ENCODE measurements at places on chromosomes 11 and 22.

- DNase-seq, result no peak
These were observed 4.2 kb upstream of the KLHL22 start for GRCh38 chr22:20499769-20500168.

DNA sequence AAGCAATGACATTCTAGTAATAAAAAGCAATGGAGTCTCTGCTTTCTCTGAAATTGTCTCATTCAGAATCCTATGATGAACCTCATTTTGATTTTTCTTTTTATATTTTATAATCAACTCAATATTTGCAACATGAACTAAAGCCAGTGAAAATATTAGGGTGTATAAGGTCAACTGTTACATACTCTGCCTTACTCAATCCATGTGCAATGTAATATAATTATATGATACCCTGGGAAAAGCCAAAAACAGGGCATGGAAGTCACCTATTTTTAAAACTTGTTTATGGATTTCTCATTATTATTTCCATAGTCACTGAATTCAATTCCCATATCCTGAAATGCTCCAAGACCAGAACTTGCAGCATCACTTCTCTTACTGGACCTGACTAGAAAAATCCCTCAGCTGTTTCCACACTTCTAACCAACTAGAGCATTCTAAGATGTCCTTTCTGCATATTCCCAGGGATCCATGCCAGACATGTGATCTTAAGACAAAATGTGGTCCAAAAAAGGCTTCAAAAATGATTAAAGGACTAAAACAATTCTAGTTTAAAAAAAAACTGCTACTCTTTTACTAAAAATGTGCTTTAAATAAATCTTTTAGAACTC, 97.3 kb downstream of the GUCY1A2 start:
- DNase-seq, result no peak

DNA sequence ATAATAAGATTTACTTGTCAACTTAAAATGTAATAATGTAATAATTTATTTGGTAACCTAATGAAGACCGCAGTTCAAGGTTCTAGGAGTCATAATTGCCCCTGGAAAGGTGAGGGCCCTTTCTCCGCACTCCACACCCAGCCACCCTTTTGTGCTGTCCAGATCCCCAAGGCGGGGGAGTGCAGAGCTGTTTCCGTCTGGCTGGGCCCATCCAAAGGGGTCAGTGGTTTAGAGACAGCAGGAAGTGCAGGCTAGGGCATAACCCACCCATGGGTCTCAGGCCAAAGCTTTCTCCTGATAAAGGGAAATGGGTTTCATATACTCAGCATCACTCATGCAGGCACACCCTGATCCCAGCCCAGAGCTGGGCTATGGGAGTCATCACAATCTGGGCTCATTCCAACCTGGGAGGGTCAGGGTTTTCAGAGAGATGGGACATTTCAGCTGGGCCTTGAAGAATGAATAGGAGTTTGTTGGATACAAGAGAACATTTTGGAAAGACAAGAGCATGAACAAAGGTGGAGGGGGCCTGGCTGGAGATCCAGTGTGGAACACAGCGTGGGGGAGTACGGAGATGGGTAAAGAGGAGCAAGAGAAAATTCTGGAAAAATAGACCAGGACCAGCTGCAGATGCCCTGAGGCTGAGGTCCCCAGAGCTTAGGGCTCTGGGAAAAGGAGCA, 432.2 kb downstream of the TBC1D22A start:
- DNase-seq, result no peak

DNA sequence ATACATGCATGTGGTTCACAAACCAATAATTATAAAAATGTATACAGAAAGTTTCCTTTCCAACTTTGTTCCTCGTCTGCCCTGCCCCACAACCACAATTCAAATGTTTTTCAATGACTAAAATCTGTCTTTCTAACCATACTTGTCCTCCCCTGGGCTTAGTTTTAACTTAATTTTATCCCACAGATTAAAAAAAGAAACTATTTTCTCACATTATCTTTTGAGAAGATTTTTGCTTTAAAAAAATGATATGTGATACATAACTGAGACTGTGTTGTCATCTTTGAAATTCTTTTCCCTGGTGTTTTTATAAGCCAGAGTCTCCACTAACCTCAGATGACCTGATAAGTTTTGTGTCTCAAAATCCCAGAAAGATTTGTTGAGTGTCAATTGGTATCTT, 79.0 kb downstream of the FDX1 start:
- no peak for DNase-seq

- no peak for DNase-seq
These were observed 879 bp upstream of the RNH1 start for GRCh38 chr11:507727-508515.

DNA sequence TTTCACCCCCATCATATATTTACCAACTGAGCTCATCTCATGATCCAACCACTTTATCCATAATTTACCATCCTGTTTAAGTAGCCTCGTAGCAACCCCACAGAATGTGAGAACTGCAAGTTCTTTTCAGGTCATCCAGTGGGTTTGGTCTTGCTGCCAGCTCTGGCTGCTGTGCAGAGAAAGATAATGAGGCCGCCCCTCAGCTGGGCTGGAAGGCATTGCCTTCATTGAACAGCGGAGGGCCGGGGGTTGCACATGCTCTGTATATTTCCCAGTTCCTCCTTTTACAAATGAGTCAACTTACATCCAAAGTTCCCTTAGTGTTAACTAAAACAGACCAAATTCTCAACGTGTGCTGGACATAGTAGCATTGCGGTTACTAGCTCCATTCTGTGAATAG, 96.7 kb downstream of the SYN3 start:
- no peak for DNase-seq

- no peak for DNase-seq
These were observed 41.8 kb upstream of the SORL1-AS1 start for GRCh38 chr11:121494355-121495099.

- DNase-seq, result no peak
These were observed 89.4 kb downstream of the PPP6R3 start for GRCh38 chr11:68549789-68550484.

DNA sequence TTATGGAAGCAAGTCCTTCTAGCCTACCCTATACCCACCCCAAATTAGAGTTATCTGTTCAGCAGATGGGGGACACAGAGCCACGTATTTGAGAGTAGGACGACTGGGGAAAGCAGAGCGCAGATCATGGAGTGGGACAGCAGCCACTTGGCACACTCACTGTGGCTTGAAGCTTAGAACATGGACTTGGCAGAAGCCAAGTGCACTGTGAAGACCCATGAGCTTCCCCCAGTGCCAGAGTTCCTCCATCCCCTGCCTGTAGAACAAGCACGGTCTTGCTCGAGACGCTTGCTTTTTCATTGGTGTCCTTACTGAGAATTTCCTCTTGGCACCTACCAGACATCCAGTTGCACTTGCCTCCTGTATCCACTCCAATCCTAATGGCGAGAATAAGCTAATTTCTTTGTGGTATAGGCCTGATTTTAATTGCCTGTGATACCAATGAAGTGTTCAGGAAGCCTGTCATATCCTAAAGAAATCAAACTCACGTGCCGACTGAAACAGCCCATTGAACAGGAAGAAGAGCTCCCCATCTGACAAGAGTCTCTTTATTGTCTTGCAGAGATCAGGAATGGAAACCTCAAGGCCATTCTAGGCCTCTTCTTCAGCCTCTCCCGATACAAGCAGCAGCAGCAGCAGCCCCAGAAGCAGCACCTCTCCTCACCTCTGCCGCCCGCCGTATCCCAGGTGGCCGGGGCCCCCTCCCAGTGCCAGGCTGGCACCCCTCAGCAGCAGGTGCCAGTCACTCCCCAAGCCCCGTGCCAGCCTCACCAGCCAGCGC, 166.9 kb downstream of the NAV2 start:
- no peak for DNase-seq

DNA sequence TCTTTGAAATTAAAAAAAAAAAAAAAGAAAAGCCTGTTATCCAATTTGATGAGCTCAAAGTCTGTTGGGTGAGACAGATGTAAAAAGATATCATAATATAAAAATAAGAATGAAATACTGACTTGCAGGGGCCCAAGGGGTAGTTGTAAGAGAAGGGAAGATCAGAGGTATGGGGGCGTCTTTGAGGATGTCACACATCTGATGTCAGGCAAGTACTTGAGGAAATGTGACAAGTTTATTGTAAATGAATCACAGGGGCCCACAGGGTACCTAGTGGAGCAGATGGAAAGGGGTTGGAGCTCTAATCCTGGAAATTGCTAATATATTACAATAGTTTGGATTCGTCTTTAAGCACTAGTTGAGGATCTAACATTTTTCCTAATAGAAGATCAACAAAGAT, 131.6 kb downstream of the MAML2 start:
- no peak for DNase-seq

DNA sequence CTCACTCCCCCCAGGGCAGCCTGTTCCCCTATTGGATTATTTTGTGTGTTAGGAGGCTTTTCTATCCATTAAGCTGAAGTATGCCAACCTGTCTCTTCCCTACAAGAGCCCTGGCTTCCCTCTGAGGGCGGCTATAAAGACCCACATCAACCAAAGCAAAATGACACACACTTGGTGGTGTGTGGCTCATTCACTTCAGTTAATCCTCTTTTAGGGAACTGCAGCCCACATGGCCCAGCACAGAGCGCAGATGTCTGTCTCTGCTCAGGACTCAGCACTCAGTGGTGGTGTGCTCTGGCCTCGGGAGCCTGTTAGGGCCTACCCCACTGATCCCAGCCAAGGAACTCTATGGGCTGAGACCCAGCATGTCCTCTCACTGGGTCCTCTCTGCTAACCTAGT, 32.2 kb upstream of the LRRC10B start:
- DNase-seq, result no peak

- DNase-seq, result no peak
These were observed 18.3 kb downstream of the POLDIP3 start for GRCh38 chr22:42596336-42596735.

DNA sequence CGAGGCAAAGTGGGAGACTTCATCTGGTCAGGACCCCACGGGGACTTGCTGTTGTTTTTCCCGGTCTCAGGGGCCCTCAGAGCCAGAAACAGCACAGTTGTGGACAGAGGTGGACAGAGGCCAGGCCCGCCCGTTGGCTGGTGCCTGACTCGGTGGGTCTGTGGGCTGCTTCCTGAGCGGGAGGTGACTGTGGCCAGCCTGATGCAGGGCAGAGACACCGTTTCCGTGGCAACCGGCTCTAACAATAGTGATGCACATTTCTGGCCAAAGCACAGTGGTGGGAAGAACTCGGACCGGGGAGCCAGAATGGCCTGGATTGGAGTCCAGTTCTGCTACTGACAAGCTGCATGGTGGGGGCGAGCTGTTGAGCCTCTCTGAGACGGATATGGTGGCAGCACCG, 58.7 kb upstream of the ATXN10 start:
- DNase-seq, result no peak

DNA sequence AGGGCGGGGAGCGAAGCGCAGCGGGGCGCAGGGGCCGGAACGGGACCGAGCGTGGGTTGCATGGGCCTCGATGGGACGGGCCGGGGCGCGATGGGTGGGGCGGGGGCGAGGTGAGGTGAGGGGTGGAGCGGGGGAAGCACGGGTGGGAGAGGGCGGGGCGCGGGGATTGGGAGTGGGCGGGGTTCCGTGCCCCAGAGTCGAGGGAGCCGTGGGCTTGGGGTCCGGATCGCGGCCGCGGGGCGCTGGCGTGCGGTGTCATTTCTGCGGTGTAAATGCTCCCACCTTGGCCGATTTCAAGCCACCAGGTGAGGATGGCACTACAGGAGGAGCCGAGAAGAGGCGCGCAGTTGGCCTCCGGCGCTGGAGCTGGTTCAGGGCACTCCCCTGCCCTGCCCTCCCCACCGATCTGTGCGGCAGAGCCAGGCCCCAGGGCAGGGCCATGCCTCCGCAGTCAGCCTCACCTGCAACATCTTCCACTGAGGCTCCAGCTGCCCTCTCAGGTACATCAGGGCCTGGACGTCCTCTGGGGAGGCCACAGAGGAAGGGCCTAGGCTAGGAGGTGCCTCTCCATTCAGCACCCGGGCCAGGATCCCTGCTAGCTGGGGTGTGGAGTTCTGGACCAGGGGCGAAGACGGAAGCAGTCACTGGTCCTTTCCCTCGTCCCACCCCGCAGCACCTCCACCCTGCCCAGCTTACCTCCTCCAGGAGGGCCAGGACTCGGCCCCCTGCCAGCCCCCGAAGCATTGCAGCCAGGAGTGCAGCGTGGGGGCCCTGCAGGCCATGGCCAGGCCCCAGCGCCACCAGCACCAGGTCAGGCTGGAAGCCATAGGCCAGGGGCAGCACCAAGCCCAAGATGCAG, 620 bp upstream of the TUBGCP6 start:
- DNase-seq, result peak; percentile 47

DNA sequence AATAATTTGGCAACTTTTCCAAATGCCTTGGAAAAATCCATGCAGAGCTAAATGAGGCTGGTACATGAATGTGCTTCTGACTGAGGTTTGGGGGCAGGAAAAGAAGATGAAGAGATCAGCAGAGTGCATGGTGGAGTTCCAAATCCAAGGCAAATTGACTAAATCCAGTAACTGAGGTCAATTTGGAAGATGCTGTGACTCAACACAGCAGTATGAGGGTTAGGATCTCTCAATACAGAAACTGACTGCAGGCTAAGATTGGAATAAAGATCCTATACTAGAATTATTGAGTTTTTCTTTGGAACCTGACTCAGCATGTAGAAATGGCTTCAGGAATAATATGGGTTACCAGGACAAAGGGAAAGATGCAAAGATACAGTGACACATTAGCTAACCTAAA, 99.3 kb upstream of the FAT3 start:
- DNase-seq, result no peak

- no peak for DNase-seq
These were observed 59.9 kb upstream of the ZBED5 start for GRCh38 chr11:10917802-10918201.

DNA sequence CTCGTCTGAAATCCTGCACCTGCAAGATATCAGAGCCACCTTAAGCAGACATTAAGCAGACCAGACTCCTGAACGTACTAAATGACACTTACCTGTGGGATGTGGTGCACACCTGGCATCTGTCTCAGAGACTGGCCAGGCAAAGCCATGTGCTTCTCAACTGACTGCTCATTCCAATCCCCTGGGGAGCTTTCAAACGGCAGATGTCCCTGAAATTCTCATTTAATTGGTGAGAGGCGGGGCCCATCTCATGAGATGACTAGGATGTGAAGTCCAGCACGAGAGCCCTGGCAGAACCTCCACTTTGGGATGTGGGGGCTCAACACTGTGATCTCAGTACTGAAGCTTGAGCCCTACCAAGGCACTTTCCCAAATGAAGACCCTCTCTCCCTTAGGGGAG, 84.9 kb upstream of the HMGXB4 start:
- no peak for DNase-seq

DNA sequence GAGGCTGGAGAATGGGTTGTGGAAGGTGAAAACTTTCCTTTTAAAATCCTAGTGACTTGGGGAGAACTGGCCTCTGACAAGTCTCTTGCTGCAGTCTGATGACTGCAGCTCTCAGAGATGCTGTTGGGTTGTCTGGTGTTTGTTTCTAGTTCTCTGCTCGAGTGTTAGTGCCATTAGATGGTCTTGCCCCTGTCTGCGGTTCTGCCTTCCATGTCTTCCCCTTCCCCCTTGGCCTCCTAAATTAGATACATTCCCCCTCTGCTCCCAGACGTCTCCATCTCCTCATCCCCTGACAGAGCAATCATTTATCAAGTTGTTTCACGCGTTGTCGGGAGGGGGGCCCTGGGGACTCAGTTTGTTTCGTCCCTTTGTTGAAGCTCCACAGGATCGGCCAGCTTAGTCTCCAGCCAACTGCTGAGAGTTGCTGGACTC, 67.7 kb downstream of the CECR2 start:
- DNase-seq, result no peak

- no peak for DNase-seq
These were observed 12.9 kb downstream of the OLFML1 start for GRCh38 chr11:7498193-7498592.

- DNase-seq, result no peak
These were observed 64.5 kb upstream of the SCUBE2 start for GRCh38 chr11:9155930-9156329.
